Spinal cord (tissue), 10 donors: ENCODE measurements at places on chromosomes 16 and 17.

DNA sequence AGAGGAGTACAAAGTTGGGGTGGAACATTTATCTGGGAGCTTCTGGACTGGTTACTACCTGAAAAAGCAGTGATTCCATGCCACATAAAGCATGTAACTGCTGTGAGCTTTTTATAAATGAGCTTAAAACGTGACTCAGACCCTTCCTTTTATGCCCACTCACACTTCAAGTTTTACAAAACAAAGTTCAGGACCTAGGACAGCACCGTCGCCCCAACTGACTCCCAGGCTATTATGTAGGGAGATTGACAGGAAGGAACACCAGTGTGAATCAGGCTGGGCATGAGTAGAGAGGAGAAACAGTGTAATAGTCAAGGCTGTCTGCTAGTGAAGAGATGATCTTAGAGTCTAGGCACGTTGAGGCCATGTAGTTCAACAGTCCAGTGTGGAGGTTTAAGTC, 91.6 kb upstream of the DNAH9 start:
- no peak for DNase-seq
- no peaks in the 10 kb centered on the region for H3K4me1 ChIP-seq
- no peaks in the 10 kb centered on the region for H3K27me3 ChIP-seq
- no peaks in the 10 kb centered on the region for H3K36me3 ChIP-seq

- peaks cover 17% of the 10 kb centered on the region for H3K36me3 ChIP-seq
- no peak for DNase-seq
- H3K4me3 ChIP-seq = peak overlapping the region; percentile 56
- no peaks in the 10 kb centered on the region for H3K27me3 ChIP-seq
- H3K4me1 ChIP-seq = peaks cover 20% of the 10 kb centered on the region
Measured at GRCh38 chr17:82696916-82697807, 1.3 kb downstream of the RAB40B start.

GRCh38 chr17:32912218-32912897, 15.6 kb upstream of the TMEM98 start:
- no peaks in the 10 kb centered on the region for H3K27me3 ChIP-seq
- H3K4me1 ChIP-seq = peaks cover 2% of the 10 kb centered on the region
- peak overlapping the region; percentile 5 for H3K4me3 ChIP-seq
- H3K27ac ChIP-seq = no peak overlapping the region
- no peak for DNase-seq

GRCh38 chr17:72386619-72387237, 265.9 kb downstream of the SOX9 start:
- H3K4me1 ChIP-seq = peaks cover 7% of the 10 kb centered on the region
- no peaks in the 10 kb centered on the region for H3K27me3 ChIP-seq
- DNase-seq = no peak
- H3K4me3 ChIP-seq = no peak overlapping the region
- no peak overlapping the region for H3K27ac ChIP-seq

GRCh38 chr17:55390364-55390977, 31.2 kb downstream of the MMD start:
- peaks cover 7% of the 10 kb centered on the region for H3K4me1 ChIP-seq
- no peaks in the 10 kb centered on the region for H3K27me3 ChIP-seq
- H3K36me3 ChIP-seq = no peaks in the 10 kb centered on the region
- H3K27ac ChIP-seq = no peak overlapping the region

- H3K4me3 ChIP-seq = no peak overlapping the region
- no peak overlapping the region for H3K27ac ChIP-seq
- H3K4me1 ChIP-seq = peaks cover 37% of the 10 kb centered on the region
- peaks cover 9% of the 10 kb centered on the region for H3K36me3 ChIP-seq
- no peaks in the 10 kb centered on the region for H3K27me3 ChIP-seq
Measured at GRCh38 chr17:80453126-80453997, 23.0 kb downstream of the NPTX1 start.

DNA sequence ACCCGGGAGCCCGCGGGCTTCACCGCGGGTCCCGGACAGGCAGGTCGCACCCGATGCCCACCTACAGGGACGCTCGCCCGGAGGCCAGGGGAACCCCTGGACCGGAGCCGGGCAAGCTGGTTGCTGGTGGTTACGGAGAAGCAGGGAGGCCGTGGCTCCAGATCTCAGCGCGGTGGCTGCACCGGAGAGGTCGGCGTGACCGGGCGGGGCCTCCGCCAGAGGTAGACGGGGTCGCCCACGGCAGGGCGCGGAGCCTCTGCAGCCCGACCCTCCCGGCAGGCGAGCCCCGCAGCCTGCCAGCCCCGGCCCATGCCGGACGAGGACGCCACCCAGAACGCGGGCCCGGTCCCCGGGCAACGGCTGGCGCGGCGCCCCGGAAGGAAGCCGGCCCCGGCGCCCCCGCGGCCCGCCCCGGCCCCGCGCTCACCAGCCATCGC, 341 bp downstream of the PCYT2 start:
- peak overlapping the region; percentile 59 for H3K4me3 ChIP-seq
- no peak for DNase-seq
- H3K27ac ChIP-seq = no peak overlapping the region
- H3K36me3 ChIP-seq = peaks cover 80% of the 10 kb centered on the region
